ENCODE measurements at places on chromosomes 1 and 21. TPM values are rescaled to one million over a fixed set of nuclear protein-coding genes. Genes with fewer than 3 reads are reported as not detected.

Gene C21orf58
- total RNA-seq: 59.0 TPM

Gene PLA2G2C
- not detected for total RNA-seq

Gene TNFRSF25
- 47.7 TPM for total RNA-seq

GRCh38 chr1:98403963-98404480, 257.5 kb upstream of the SNX7 start:
- peaks cover 8% of the 10 kb centered on the region for H3K27me3 ChIP-seq
- DNase-seq: no peak
- peaks cover 2% of the 10 kb centered on the region for H3K36me3 ChIP-seq

- peaks cover 14% of the 10 kb centered on the region for H3K4me1 ChIP-seq
- no peaks in the 10 kb centered on the region for H3K27me3 ChIP-seq
- DNase-seq: no peak
- H3K36me3 ChIP-seq: no peaks in the 10 kb centered on the region
- no peak overlapping the region for H3K4me3 ChIP-seq
Measured at GRCh38 chr1:202551683-202552082, 158.6 kb downstream of the SYT2 start.

Gene LRRC71
- not detected for total RNA-seq

DNA sequence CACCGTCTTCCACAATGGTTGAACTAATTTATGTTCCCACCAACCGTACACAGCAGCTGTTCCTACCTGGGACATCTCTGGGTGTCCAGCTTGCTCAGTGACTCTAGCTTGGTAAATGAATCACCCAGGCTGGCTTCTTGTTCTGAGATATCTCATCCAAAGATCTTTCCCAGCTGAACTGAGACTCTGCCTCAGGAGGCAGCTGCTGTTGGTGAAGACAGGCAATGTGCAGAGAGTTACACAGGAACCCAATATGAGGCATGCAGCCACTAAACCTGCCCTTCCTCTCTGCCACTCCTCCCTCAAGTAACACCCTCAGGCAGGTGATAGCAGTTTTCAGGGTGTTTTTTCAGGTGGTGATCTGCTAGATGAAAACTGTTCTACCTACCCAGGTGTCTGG, 14.0 kb upstream of the FOXO6 start:
- H3K27me3 ChIP-seq: peaks cover 21% of the 10 kb centered on the region
- H3K36me3 ChIP-seq: no peaks in the 10 kb centered on the region
- peaks cover 15% of the 10 kb centered on the region for H3K4me1 ChIP-seq
- no peak for DNase-seq
- H3K27ac ChIP-seq: no peak overlapping the region
- no peak overlapping the region for H3K4me3 ChIP-seq

Gene ATP6V1G3
- total RNA-seq: not detected

- peaks cover 34% of the 10 kb centered on the region for H3K4me1 ChIP-seq
- H3K4me3 ChIP-seq: peak overlapping the region; percentile 84
- H3K27me3 ChIP-seq: peaks cover 6% of the 10 kb centered on the region
- H3K27ac ChIP-seq: peak overlapping the region; percentile 88
- no peak for DNase-seq
Measured at GRCh38 chr1:248862695-248862997, 3.8 kb upstream of the ZNF692 start.

DNA sequence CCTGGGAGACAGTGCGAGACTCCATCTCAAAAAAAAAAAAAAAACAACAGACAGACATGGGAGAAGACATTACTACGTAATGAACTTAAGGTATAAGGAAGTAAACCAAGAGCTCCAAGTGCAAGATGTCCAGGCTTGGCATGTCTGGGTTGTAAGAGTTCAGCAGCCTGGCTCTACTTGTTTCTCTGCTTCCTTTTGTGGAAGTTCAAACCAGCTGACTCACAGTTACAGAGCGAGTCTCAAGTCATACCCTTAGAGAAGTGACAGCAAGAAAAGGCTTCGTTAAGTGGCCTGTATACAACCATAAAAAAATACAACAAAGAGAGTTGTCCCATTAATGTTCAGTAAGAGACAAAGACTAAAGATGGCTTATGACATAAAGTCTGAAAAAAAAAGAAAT, 1.3 kb downstream of the RIT1 start:
- H3K27ac ChIP-seq: peak overlapping the region; percentile 6
- peaks cover 26% of the 10 kb centered on the region for H3K4me1 ChIP-seq
- no peaks in the 10 kb centered on the region for H3K27me3 ChIP-seq
- no peak for DNase-seq

- DNase-seq: no peak
- H3K27ac ChIP-seq: no peak overlapping the region
- H3K36me3 ChIP-seq: no peaks in the 10 kb centered on the region
- no peaks in the 10 kb centered on the region for H3K4me1 ChIP-seq
- H3K27me3 ChIP-seq: peaks cover 11% of the 10 kb centered on the region
- no peak overlapping the region for H3K4me3 ChIP-seq
Measured at GRCh38 chr21:33135925-33136324, 66.0 kb downstream of the OLIG1 start.

- H3K27ac ChIP-seq: no peak overlapping the region
- no peak overlapping the region for H3K4me3 ChIP-seq
- H3K4me1 ChIP-seq: no peaks in the 10 kb centered on the region
- no peaks in the 10 kb centered on the region for H3K27me3 ChIP-seq
- no peaks in the 10 kb centered on the region for H3K36me3 ChIP-seq
Measured at GRCh38 chr1:107515702-107516101, 374.9 kb downstream of the NTNG1 start.

DNA sequence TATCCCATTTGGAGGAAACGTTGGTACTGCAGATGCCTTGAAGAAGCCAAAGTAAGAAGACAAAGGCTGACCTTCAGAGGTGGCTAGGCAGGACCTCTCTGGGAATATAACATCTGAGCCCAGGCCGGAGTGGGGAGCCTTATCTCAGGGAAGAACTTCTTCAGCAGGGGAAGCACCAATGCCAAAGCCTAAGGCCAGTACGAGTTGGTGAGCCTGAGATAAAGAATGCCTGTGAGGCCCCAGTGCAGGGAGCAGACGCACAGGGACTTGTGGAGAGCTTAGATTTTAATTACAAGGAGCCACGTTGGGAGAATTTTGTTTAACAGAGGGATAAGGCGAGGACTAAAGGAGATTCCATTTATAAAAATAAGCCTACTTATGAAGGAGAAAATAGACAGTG, 468.8 kb upstream of the RUNX1 start:
- no peaks in the 10 kb centered on the region for H3K36me3 ChIP-seq
- no peak for DNase-seq
- H3K4me1 ChIP-seq: peaks cover 5% of the 10 kb centered on the region

DNA sequence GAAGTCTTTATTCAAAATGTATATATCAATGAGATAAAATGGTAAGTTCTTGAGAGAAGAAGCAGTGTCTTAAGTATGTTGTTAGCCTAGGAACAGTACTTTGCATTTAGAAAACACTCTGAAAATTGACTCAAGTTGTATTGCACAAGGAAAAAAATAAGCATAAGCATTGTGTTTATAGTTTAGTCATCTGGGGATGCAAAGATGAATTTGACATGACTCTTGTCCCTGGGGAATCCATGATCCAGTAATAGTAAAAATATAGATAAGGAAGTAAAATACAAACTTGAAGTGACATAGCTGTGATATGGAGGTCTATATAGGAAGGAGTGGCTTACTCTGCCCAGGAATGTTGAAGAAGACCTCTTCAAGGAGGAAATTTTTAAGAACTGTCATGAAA, 185.0 kb upstream of the PTBP2 start:
- no peaks in the 10 kb centered on the region for H3K4me1 ChIP-seq
- H3K4me3 ChIP-seq: no peak overlapping the region
- no peaks in the 10 kb centered on the region for H3K27me3 ChIP-seq
- no peak overlapping the region for H3K27ac ChIP-seq

GRCh38 chr1:209483691-209484090, 99.8 kb upstream of the CAMK1G start:
- H3K4me1 ChIP-seq: peaks cover 6% of the 10 kb centered on the region
- no peaks in the 10 kb centered on the region for H3K36me3 ChIP-seq
- no peak overlapping the region for H3K27ac ChIP-seq
- no peaks in the 10 kb centered on the region for H3K27me3 ChIP-seq

- DNase-seq: no peak
- H3K4me1 ChIP-seq: no peaks in the 10 kb centered on the region
- no peaks in the 10 kb centered on the region for H3K27me3 ChIP-seq
- no peak overlapping the region for H3K27ac ChIP-seq
Measured at GRCh38 chr1:188228623-188229022, 1399.9 kb downstream of the PLA2G4A start.

- H3K36me3 ChIP-seq: no peaks in the 10 kb centered on the region
- H3K4me3 ChIP-seq: no peak overlapping the region
- DNase-seq: no peak
- peaks cover 5% of the 10 kb centered on the region for H3K4me1 ChIP-seq
- H3K27me3 ChIP-seq: peaks cover 12% of the 10 kb centered on the region
Measured at GRCh38 chr1:39076799-39077148, 50.6 kb downstream of the NDUFS5 start.

- H3K36me3 ChIP-seq: no peaks in the 10 kb centered on the region
- H3K27ac ChIP-seq: no peak overlapping the region
- no peak overlapping the region for H3K4me3 ChIP-seq
- DNase-seq: no peak
Measured at GRCh38 chr1:217253351-217253750, 377.5 kb downstream of the GPATCH2 start.

- no peak overlapping the region for H3K4me3 ChIP-seq
- DNase-seq: no peak
- no peaks in the 10 kb centered on the region for H3K27me3 ChIP-seq
Measured at GRCh38 chr1:203280061-203280460, 25.3 kb upstream of the BTG2 start.

DNA sequence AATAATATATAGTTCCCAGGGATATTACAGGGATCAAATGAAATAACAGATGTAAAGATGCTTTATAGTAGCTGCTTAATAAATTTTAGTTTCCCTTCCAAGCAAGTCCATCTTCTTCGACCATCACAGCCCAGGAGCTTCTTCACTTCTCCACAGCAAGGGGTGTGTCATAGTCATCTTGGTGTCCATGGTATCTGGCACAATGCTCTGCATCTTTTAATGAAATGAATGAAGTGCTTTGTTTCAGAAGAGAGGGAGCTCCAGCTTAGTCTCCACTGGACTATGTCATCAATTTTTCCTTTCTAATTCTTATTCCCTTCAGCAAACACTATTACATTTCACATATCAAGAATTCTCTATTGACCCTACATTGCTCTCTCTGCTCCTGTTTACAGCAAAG, 4.9 kb upstream of the MACF1 start:
- H3K27ac ChIP-seq: peak overlapping the region; percentile 4
- peaks cover 72% of the 10 kb centered on the region for H3K4me1 ChIP-seq
- H3K4me3 ChIP-seq: no peak overlapping the region
- H3K36me3 ChIP-seq: no peaks in the 10 kb centered on the region
- no peaks in the 10 kb centered on the region for H3K27me3 ChIP-seq

- no peak overlapping the region for H3K27ac ChIP-seq
- H3K4me3 ChIP-seq: no peak overlapping the region
- H3K4me1 ChIP-seq: no peaks in the 10 kb centered on the region
- H3K27me3 ChIP-seq: no peaks in the 10 kb centered on the region
- no peaks in the 10 kb centered on the region for H3K36me3 ChIP-seq
Measured at GRCh38 chr1:87757676-87758075, 429.0 kb downstream of the LMO4 start.

Gene HES3
- total RNA-seq: not detected

Gene TP53BP2
- total RNA-seq: 31.4 TPM

Gene TEX38
- total RNA-seq: not detected

Gene AGMAT
- total RNA-seq: 10.4 TPM

Measured in activated CD8-positive, alpha-beta T cell treated with anti-CD3 and anti-CD28 coated beads, Interleukin-2, amount 10 ng/mL, durations not matched to agents 7 days and 5 days (primary cell).